Fibroblast of skin of right biceps (primary cell): ENCODE measurements at places on chromosomes 13 and 19.

GRCh38 chr13:28734906-28735305, 16.1 kb upstream of the SLC46A3 start:
- DNase-seq = no peak

GRCh38 chr19:1307320-1307719, 21.6 kb downstream of the EFNA2 start:
- DNase-seq = no peak

DNA sequence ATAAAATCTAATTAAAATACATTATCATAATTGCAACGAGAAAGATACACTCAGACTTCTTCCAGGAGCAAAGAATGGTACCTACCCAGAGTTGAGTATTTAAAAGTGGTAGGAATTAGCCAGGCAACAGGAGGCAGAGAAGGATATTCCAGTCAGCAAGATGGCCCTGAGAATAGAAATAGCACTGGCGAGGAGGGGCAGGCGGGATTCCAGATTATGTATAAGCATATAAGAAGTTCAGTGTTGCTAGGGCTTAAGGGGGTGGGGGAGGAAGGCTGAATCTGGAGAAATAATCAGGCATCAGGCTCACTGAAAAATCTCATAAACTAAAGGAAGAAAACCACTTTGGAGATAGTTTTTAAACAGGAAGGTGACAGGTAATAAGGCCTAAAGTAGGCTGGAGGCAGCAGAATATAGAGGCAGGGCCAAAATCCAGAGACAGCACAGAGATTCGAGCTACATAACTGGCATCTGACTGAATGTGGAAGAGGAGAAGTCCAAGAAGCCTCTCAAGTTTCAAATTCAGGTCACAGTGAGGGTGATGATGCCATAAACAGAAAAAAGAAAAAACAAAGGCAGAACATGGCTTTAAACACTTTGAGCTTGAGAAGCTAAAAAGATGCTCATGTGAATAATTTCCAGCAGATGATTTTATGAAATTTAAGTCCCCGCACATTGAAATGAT, 7.5 kb downstream of the KPNA3 start:
- no peak for DNase-seq

- no peak for DNase-seq
These were observed 18.4 kb upstream of the GAS6 start for GRCh38 chr13:113882267-113882630.

DNA sequence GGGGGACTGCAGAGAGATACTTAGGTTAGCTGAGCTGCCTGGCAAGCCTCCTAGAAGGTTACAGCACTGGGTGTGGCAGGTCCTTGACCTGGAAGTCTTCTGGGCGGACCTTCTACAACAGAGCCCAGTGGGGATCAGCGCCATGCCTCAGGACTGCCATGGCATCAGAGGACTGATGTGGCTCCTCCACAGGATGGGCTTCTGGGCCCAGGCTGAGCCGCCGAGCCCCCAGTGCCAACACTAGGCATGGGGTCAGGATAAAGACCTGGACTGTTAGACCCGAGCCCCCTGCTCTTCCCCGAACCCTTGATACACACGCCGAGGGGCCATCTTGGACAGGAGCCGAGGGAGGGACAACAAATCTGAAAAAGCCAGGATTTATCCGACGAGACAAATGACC, 64.0 kb upstream of the SOX21 start:
- DNase-seq = no peak

DNA sequence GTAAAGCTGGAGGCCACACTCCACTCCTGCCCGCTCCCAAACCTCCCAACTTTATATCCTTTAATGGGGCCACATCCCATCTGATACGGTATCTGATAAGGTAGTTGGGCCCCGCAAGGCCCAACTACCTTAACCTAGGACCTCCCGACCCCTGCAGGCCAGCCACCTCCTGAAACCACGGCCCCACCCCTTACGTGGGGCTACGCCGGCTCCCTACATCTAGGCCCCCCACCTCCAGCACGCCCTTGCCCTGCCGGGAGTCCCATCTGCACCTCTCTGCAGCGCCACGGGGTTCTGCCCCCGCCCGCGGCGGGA, 2.2 kb downstream of the IGFLR1 start:
- DNase-seq = no peak

GRCh38 chr13:109227344-109227940, 558.9 kb downstream of the IRS2 start:
- DNase-seq = peak; percentile 24

GRCh38 chr13:107348471-107348870, 780.5 kb upstream of the ARGLU1 start:
- no peak for DNase-seq

GRCh38 chr19:38361633-38362075, 12.7 kb upstream of the PSMD8 start:
- peak; percentile 65 for DNase-seq

DNA sequence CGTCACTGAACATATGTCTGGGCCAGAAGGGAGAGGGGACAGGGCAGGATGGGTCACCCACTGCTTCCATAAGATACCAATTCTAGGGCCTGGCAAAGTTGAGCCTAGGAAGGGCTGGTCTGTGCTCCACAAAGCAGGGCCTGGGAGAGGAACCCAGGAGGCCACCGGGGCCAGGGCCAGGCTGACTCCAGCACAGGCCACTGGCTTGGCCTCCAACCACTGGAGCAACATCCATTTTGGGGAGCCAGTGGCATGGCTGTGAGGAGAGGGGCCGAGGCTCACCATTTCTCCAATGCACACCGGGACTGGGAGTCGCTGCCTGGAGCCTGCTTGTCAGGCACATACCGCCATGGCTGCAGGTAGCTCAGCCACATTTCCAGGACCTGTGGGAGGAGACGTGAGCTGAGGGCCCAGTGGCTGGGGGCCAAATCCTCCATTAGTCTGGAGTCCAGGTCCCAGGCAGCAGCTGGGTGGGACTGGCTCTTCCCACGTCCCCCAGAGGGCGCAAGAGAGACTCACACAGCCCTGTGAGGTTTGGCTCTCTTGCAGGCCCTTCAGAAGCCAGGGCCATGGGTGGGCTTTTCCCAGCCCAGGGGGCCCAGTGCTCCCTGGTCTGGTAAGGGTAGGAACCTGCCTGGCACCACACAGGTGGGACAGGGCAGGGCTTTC, 27.7 kb downstream of the TUBA3C start:
- DNase-seq = no peak

DNA sequence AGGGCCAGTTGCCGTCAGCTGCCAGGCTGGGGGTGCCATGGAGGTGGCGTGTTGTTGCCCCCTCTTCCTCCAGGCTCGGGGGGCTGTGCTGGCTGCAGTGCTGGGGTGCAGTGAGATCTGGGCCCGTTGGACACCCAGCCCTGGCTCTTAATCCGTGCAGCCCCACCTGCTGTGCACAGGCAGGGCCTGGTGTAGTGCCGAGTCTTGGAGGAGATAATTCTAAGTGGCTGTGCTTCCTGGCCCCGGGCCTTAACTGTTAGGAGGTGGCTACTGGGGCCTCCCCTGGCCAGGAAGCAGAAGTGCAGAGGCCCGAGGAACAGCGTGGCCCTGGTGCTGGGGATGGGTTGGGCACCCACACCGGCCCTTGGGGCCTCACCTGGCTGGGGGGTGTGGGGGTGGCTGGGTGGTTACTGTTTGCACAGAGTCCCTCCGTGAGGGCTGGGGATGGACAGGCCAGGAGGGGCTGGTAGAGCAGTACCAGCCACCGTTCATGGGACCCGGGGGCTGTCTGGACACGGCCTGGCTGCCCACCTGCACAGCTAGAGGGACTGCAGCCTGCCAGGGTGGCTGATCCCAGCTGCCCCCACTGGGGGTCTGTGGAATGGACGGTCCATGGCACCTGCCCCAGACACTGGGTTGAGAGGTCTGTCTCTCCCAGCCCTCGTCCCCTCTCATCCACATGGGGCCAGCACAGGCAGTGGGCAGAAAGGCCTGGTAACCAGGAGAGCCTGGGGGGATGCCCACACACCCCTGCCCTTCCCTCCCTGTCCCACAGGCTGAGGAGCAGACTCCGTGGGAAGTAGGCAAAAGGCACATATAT, 3.3 kb downstream of the GPX4 start:
- DNase-seq = peak; percentile 34

DNA sequence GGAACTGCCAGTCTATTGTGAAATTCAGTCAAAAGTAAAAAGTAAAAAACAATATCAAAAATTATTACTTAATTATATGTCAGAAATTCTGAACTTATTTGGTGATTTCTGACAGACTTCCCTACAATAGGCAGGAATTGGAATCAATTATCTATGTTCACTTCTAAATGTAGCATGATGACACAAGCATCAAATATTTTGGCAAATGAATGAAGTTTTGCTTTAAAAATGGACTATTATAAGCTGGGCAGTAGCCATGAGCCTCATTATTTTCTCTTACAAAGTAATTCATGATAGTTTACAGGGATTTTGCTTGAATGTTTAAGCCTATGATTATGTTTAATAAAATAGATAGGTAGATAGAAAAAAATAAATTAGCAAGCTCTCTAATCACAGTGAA, 582.6 kb downstream of the SLITRK6 start:
- peak; percentile 8 for DNase-seq

DNA sequence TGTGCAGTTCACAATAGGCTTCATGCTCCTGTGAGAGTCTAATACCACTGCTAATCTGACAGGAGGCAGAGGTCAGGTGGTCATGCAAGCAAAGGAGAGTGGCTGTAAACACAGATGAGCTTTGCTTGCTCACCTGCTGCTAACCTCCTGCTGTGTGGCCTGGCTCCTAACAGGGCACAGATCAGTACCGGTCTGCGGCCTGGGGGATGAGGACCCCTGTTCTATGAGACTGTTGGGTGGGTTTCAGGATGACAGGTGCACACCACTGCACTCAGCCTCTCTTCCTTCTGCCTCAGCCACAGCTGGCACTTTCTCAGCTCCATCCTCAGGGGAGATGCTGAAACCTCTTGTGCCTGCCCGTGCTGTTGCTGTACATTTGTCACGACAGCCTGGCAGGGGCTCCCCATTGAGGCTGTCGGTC, 9.7 kb downstream of the CLEC4G start:
- DNase-seq = no peak

GRCh38 chr13:50612717-50613116, 230.8 kb downstream of the DLEU7 start:
- DNase-seq = no peak

DNA sequence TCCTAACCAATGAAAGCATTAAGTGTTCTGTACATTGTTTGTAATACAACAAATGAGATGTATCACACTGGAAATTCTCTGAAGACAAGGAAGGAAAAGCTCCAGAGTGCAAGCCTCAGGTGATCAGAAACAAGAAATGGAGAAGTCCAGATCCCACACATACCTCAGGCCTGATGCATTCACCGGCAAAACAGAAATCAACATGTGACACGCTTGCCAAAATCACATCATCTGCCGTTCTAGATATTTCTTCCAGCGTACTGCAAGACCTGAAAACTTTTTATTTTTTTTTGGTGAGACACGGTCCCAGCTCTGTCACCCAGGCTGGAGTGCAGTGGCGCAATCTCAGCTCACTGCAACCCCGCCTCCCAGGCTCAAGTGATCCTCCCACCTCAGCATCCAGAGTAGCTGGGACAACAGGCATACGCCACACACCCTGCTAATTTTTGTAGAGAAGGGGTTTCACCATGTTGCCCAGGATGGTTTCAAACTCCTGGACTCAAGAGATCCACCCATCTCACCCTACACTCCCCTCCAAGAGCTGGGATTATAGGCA, 48.6 kb downstream of the FOXO1 start:
- DNase-seq = no peak

DNA sequence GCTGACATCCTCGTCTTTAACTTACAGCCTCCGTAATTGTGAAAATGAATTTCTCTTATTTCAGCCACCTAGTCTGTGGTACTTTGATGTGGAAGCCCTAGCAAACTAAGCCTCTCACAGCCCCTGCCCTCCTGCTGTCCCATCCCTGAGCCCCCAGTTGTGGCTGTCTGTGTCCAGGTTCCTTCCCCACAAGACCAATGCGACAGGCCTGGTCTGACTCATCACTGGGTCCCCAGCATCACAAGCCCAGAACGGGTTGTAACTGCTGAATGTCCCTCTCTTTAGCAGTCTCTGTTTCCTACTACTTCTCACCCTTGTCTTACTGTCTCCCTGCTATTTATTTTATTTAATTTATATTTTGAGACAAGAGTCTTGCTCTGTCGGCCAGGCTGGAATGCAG, 5.7 kb downstream of the POU2F2 start:
- no peak for DNase-seq

GRCh38 chr19:39030854-39031367, 1.4 kb downstream of the FBXO27 start:
- DNase-seq = no peak

DNA sequence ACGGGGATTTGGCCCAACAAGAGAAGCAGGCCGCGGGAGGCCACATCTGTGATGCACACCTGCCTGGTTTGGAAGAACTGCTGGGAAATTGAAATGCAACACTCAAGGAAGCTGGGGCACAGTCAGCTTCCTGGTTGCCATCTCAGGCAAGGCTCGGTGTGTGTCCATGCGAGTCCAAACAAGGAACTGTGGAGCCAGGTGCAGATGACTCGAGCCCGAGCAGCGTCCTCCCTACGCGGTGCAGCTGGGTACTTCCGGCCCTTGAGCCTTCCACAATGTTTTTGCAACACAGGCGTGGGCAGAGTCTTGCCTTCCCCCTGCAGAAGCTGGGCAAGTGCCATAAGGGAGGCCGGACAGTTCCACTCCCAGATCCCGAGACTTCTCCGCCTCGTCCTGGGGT, 94.6 kb downstream of the CRYL1 start:
- no peak for DNase-seq

GRCh38 chr13:44331446-44331845, 42.2 kb upstream of the SERP2 start:
- DNase-seq = peak; percentile 51

DNA sequence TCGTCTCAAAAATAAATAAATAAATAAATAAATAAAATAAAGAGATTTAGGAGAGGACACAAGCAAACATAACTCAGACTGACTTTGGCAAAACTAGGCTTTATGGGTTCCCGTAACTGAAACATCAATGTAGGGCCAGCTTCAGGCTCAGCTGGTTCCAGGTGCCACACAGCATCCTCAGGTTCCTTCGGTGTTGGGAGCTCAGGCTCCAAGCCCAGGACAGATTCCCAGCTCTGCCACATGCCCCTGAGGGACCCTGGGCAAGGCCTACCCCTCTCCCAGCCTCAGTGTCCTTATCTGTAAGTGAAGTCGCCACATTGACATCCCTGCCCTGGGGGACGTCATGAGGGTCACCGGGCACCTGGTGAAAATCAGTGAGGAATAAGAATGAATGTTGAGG, 18.7 kb downstream of the MISP start:
- DNase-seq = no peak

DNA sequence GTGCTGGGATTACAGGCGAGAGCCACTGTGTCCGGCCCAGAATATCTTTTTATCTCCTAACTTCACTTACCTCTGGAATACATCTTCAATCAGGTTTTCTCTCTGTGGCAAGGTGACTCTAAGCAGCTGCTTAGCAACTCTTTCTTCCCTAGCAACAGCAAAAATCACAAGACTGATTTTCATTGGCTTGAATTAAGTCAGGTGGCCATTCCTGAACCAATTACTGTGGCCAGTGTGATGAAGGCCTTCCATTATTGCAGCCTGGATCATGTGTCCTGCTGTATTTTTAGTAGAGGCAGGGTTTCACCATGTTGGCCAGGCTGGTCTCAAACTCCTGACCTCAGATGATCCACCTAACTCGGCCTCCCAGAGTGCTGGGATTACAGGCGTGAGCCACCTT, 9.0 kb upstream of the LTBP4 start:
- peak; percentile 51 for DNase-seq
